ENCODE measurements at places on chromosomes 11 and 22. TPM values are rescaled to one million over a fixed set of nuclear protein-coding genes. Genes with fewer than 3 reads are reported as not detected.

ATG2A gene
- 22.3 TPM for total RNA-seq

RAD9A gene
- total RNA-seq: 38.6 TPM

OR1S2 gene
- total RNA-seq: not detected

SLCO2B1 gene
- total RNA-seq: 1.1 TPM

RAPSN gene
- 0.61 TPM for total RNA-seq

TMA7B gene
- not detected for total RNA-seq

TMEM225 gene
- total RNA-seq: not detected

NXPE4 gene
- total RNA-seq: not detected

- DNase-seq: peak; percentile 58
- no peaks in the 10 kb centered on the region for H3K27me3 ChIP-seq
- H3K36me3 ChIP-seq: no peaks in the 10 kb centered on the region
- H3K27ac ChIP-seq: no peak overlapping the region
These were observed 1064.9 kb upstream of the TENM4 start for GRCh38 chr11:80505771-80506170.

- no peaks in the 10 kb centered on the region for H3K27me3 ChIP-seq
- no peak overlapping the region for H3K27ac ChIP-seq
- peaks cover 7% of the 10 kb centered on the region for H3K4me1 ChIP-seq
- DNase-seq: no peak
- no peak overlapping the region for H3K4me3 ChIP-seq
These were observed 34.5 kb downstream of the TNKS1BP1 start for GRCh38 chr11:57290288-57290687.

DNA sequence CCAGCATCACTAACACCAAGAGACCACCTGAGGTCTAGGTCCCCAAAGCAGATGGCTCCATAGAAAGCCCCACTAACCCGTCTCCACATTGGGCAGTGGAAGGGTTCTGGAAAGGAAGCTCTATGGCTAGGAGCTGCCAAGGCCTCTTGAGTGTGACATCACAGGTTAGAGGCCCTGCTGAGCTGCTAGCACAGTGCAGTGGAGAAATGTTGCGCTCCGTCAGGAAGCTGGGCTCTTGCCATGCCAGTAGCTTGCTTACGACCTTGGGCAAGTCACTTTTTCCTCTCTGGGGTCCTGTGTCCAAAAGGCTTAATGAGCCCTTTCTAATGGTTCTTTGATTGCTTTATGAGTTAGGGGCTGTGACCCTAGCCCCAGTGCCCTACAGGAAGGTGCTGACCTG lies 10.6 kb downstream of the PIK3IP1 start:
- H3K27me3 ChIP-seq: no peaks in the 10 kb centered on the region
- H3K4me1 ChIP-seq: no peaks in the 10 kb centered on the region
- no peak overlapping the region for H3K4me3 ChIP-seq
- DNase-seq: no peak

- peaks cover 7% of the 10 kb centered on the region for H3K4me1 ChIP-seq
- H3K4me3 ChIP-seq: no peak overlapping the region
- H3K27ac ChIP-seq: no peak overlapping the region
- peaks cover 12% of the 10 kb centered on the region for H3K27me3 ChIP-seq
- no peaks in the 10 kb centered on the region for H3K36me3 ChIP-seq
These were observed 77.1 kb upstream of the EIF3D start for GRCh38 chr22:36606114-36606513.

DNA sequence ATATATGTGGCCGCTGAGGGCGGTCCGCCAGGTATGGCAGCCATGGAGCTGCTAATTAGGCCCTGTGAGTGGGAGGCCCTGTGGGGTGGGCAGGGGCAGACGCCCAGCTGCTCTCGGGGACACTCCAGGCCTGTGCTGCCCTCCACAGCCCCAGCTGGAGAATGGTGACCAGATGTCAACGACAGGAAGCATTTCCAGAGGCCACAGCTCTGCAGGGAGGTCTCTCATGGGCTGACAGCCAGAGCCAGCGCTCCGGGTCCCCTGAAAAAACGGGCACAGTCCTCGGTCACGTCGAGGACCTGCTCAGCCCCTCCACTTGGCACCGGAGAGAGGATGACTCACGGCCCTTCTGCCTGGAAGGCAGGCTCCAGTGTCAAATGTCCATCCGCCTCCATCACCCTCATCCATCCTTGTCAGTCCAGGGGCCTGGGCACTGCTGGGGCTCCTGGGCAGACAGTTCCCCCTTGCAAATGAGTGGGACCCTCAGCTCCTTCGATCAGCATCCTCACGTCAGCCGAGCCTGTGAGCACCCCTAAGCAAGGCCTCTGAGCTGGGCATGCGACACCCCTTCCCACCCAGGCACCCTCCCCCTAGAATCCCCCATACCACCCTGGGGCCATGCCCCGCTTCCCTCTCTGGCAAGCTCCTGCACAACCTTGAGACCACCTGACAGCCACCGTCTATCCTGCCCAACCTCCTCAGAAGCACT lies 1.9 kb downstream of the BID start:
- H3K4me3 ChIP-seq: no peak overlapping the region
- H3K4me1 ChIP-seq: no peaks in the 10 kb centered on the region
- no peak overlapping the region for H3K27ac ChIP-seq
- peaks cover 11% of the 10 kb centered on the region for H3K27me3 ChIP-seq
- no peaks in the 10 kb centered on the region for H3K36me3 ChIP-seq

GRCh38 chr22:41832553-41833368 lies at the start of gene SREBF2:
Gene SREBF2 (plus strand): TSS chr22:41833105. CDS start chr22:41833271, 166 bp downstream.
- DNase-seq: peak; percentile 100
- H3K27ac ChIP-seq: peak within 1 kb of the TSS; percentile 99
- H3K4me1 ChIP-seq: no peaks in the 10 kb centered on the region
- H3K27me3 ChIP-seq: no peaks in the 10 kb centered on the region
- peaks cover 18% of the 10 kb centered on the region for H3K36me3 ChIP-seq

GRCh38 chr22:23401111-23401909 lies 178.8 kb downstream of the IGLL1 start:
- H3K4me3 ChIP-seq: no peak overlapping the region
- no peak overlapping the region for H3K27ac ChIP-seq
- DNase-seq: no peak
- H3K27me3 ChIP-seq: no peaks in the 10 kb centered on the region
- no peaks in the 10 kb centered on the region for H3K36me3 ChIP-seq
- H3K4me1 ChIP-seq: no peaks in the 10 kb centered on the region

GRCh38 chr11:83235825-83236224 lies 42.3 kb downstream of the ANKRD42 start:
- no peaks in the 10 kb centered on the region for H3K36me3 ChIP-seq
- no peaks in the 10 kb centered on the region for H3K27me3 ChIP-seq
- H3K4me1 ChIP-seq: peaks cover 10% of the 10 kb centered on the region
- no peak for DNase-seq
- no peak overlapping the region for H3K4me3 ChIP-seq

- H3K27ac ChIP-seq: no peak overlapping the region
- no peak for DNase-seq
- H3K36me3 ChIP-seq: no peaks in the 10 kb centered on the region
- H3K4me1 ChIP-seq: peaks cover 7% of the 10 kb centered on the region
These were observed 11.0 kb downstream of the MPZL3 start for GRCh38 chr11:118240999-118241763.

- no peaks in the 10 kb centered on the region for H3K36me3 ChIP-seq
- no peak overlapping the region for H3K4me3 ChIP-seq
- peak; percentile 40 for DNase-seq
- no peaks in the 10 kb centered on the region for H3K27me3 ChIP-seq
- no peak overlapping the region for H3K27ac ChIP-seq
- no peaks in the 10 kb centered on the region for H3K4me1 ChIP-seq
These were observed 58.6 kb upstream of the EIF3D start for GRCh38 chr22:36587289-36588154.

DNA sequence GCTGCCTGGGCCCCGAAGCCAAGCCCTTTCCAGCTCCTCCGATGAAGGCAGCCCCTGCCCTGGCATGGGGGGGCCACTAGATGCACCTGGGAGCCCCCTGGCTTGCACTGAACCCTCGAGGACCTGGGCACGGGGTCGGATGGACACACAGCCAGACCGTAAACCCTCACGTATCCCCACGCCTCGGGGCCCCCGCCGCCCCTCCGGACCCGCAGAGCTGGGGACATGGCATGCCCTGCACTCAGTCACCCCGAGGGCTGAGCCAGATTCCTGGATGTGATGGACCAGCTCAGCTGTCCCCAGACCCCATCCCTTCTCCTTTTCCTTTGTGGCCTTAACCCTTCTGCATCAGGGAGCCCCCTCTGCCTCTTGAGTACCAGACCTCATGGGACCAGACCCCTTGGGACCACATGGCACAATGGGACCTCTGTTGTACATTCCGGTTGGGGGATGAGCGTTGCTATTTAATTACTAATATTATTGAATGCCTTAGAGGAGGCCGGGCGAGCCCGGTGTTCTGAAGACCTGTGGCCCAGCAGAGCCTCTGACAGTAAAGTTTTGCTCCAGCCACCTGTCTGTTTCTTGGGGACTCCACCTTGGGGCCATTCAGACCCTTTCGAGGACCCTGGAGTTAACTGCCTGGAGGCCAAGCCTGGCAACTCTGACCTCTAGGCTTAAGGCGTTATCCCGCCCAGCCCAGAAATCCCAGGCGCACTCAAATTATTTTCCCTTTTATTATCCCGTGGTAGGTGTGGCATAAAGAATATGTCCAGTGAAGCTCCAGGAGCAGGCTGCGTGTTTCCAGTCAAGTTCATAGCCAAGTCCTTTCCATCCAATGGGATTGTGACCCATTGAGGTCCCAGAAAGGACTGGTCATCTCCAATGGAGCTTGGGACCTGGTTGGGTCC lies 3.0 kb downstream of the RASL10A start:
- H3K36me3 ChIP-seq: no peaks in the 10 kb centered on the region
- H3K4me1 ChIP-seq: peaks cover 7% of the 10 kb centered on the region
- H3K27ac ChIP-seq: no peak overlapping the region
- DNase-seq: no peak
- no peak overlapping the region for H3K4me3 ChIP-seq
- peaks cover 38% of the 10 kb centered on the region for H3K27me3 ChIP-seq

GRCh38 chr11:69291459-69292110 lies 2.4 kb upstream of the MYEOV start:
- no peaks in the 10 kb centered on the region for H3K27me3 ChIP-seq
- H3K36me3 ChIP-seq: no peaks in the 10 kb centered on the region
- no peak for DNase-seq
- H3K4me1 ChIP-seq: peaks cover 3% of the 10 kb centered on the region
- H3K4me3 ChIP-seq: no peak overlapping the region

GRCh38 chr11:74769055-74769707 lies 20.5 kb downstream of the RNF169 start:
- peaks cover 10% of the 10 kb centered on the region for H3K36me3 ChIP-seq
- no peak for DNase-seq
- no peaks in the 10 kb centered on the region for H3K4me1 ChIP-seq
- no peaks in the 10 kb centered on the region for H3K27me3 ChIP-seq
- no peak overlapping the region for H3K27ac ChIP-seq

DNA sequence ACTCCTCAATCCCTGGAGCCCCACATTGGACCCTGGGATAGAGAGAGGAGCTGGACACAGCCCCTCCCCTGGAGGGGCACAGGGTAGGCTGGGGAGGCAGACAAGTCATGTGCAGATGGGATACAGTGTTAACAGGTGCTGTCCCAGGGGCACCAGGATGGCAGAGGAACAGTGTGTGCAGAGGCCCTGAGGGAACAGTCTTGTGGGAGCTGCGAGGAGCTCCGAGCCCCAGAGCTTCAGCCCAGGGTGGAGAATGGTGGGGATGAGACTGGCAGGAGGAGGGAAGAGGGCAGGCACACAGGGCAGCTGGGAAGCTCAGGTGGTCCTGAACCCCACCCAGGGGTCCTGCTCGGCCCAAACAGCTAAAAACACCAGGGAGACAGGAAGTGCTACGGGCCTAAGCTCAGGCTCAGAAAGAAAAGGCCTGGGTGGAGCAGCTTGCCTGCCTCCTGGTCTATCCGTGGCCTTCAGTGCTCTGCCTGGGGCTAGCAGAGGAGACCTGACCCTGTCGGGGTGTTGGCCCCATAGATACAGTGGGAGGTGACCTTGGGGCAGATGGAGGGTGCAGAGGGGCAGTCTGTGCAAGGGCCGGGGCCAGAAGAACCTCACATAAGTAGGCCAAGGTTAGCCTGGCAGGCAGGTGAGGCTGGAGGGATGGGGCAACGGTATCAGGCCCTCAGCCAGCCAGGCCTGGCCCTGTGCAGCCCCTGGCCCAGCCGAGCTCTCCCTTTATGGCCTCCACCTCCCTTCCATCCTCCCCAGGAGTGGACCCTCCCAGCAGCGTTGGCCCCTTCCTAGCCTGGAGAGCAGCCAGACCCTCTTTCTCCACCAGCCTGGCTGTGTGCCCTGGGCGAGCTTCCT lies 15.4 kb downstream of the CAPN5 start:
- H3K36me3 ChIP-seq: no peaks in the 10 kb centered on the region
- no peak for DNase-seq
- H3K4me1 ChIP-seq: no peaks in the 10 kb centered on the region
- H3K27me3 ChIP-seq: no peaks in the 10 kb centered on the region
- H3K27ac ChIP-seq: no peak overlapping the region
- no peak overlapping the region for H3K4me3 ChIP-seq

GRCh38 chr11:76339221-76339620 lies 41.7 kb downstream of the THAP12 start:
- no peaks in the 10 kb centered on the region for H3K27me3 ChIP-seq
- H3K27ac ChIP-seq: no peak overlapping the region
- no peaks in the 10 kb centered on the region for H3K4me1 ChIP-seq
- no peak overlapping the region for H3K4me3 ChIP-seq
- no peak for DNase-seq

- no peaks in the 10 kb centered on the region for H3K27me3 ChIP-seq
- peaks cover 5% of the 10 kb centered on the region for H3K4me1 ChIP-seq
These were observed 36.5 kb downstream of the TOM1 start for GRCh38 chr22:35335936-35336781.

DNA sequence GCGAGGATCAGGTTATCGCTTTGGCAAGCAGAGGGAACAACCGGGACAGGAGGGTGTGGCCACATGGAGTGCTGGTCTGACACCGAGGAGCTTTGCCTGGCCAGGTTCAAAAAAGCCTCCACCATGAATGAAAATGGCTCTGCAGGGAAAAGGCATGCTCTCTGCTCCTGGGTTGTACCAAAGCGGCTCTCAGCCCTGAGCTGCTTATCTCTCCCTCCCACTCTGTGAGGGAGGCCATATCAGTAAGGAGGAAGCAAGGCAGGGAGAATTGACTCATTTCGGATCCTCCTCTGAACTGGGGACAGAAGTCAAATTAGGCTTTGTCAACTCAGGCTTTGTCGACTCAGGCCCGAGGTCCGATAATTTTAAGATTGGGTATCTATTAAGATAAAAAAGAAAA lies 82.9 kb upstream of the CRTAM start:
- H3K27ac ChIP-seq: no peak overlapping the region
- H3K4me3 ChIP-seq: no peak overlapping the region
- no peaks in the 10 kb centered on the region for H3K27me3 ChIP-seq

DNA sequence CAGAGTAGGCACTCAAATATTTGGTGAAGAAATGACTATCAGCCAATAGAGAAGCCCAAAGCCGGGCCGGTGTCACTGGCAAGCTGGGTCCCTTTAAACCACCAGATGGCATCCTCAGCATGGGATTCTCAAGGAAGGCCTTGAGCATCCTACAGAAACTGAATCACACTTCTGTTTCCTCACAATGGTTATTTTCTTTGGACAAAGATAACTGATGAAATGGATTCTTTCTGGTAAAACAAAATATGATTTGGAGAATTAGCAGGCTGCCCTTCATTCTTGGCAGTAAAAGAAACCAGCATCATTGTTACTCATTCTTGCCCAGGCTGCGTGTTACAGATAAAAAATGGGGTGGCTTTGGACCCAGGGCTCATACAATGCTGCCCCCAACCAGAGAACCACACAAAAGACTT lies 30.3 kb upstream of the ASPHD2 start:
- H3K4me3 ChIP-seq: no peak overlapping the region
- no peaks in the 10 kb centered on the region for H3K36me3 ChIP-seq
- peak; percentile 88 for DNase-seq
- no peaks in the 10 kb centered on the region for H3K27me3 ChIP-seq

- no peak within 1 kb of the TSS for H3K27ac ChIP-seq
- peaks cover 6% of the 10 kb centered on the region for H3K4me1 ChIP-seq
- DNase-seq: peak; percentile 85
- H3K27me3 ChIP-seq: no peaks in the 10 kb centered on the region
- H3K36me3 ChIP-seq: no peaks in the 10 kb centered on the region
These were observed at the start of gene TTLL12 for GRCh38 chr22:43186272-43187170. Gene TTLL12 (minus strand): TSS chr22:43187134. CDS start chr22:43187069, 65 bp downstream.

Data from endodermal cell (in vitro differentiated cells).